HS-27A (cell line): ENCODE measurements at places on chromosomes 13 and 19.

GRCh38 chr19:14149509-14149994 is 13.2 kb upstream of the ASF1B start:
- no peak for DNase-seq

DNA sequence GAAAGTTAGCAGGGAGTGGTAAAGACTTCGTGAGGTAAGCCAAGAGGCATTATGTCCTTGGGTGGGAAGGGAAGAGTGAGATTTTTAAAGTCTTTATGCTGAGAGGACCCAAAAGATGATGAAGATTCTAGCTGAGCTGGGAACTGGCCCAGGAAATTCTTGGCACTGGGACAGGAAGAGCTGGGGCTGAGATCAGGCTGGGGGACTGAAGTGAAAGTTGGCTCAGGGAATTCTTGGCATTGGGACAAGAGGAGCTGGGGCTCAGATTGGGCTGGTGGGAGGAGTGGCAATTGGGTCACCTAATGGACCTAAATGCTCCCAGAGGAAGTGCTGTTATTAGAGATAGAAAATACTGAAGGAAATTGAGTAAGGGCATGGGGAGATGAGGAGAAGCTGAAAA is 8.8 kb downstream of the SCEL start:
- DNase-seq = no peak

GRCh38 chr19:10116085-10116865 is 3.4 kb downstream of the EIF3G start:
- no peak for DNase-seq

DNA sequence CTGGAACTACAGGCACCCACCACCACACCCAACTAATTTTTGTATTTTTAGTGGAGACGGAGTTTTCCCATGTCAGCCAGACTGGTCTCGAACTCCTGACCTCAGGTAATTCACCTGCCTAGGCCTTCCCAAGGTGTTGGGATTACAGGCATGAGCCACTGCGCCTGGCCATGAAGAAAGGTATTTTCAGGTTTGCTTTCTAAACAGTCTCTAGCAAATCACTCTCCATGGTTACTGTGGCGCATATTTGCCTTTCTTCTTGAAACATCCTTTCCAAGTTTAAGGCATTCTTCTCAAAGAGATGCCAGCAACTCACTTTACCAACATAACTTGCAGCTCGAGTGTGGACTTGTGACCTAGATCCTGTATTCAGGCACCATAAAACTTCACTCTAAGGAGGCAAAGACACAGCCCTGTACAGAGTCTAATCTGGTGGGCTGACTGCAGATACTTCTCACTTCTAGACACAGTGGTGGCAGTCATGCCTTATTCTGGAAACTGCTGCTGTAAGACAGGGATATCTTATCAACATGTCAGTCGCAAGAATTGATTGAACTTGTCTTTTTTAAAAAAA is 461.4 kb upstream of the TSHZ3 start:
- DNase-seq = no peak

- DNase-seq = no peak
These were observed 39.9 kb downstream of the ZNF611 start for GRCh38 chr19:52694921-52695320.

DNA sequence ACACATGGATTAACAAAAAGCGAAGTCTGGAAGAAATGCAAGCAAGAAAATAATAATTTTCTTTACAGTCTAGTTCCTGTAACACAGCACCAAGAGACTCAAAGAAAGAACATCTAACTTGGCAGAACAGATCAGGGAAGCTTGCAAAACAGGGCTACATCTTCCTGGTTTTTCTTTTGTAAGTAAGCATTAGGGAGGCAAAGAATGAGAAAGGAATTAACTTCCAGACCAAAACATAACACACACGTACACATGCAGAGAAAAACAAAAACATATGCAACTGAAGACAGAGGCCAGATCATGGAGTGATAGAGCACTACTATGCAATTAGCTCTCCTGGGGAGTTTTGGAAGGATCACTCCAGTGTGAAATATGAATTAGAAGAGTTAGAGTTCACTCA is 120.5 kb downstream of the DIAPH3 start:
- DNase-seq = no peak

DNA sequence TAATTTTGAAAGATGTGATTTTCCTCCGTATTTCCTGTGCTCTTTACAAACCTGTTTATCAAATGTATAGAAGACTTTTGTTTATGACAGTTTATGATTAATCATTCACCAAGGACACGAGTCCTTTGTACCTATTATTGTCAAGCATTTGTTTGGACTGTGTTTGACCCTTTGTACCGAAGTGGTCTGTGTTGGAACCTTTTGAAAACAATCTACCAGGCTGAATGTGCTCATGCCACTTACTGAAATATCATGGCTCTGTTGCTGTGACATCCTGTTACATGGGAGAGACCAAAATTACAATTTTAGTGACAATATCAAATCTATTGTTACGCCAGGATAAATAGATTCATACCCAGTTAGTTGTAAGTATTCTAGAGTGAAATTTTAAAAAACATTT is 193.6 kb downstream of the IRS2 start:
- no peak for DNase-seq

DNA sequence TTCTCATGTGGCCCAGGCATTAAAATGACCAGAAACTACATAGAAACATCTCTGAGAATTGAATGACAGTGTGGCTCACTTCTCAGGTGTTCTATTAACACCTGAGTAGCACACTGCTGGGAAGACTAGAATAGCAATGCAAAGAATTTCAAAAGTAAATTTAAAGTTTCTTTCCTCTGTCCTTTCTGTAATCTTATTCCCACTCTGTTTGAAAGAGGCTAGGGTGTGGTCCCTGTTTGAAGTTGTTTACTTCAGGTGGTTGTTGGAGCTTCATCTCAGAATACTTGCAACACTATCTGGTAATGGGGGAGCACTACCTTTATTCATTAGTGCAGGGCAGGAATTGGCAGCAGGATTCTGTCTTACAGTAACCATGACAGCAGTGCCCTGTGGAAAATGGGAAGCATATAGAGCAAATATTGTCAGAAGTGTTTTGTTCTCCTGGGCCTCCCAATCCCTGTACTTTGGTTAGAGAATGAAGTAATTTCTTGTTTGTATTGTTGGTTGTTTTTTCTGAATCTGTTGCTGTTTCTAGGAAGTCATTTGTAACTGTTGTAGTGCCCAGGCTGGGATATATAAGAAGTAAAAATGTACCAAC is 1210.2 kb upstream of the ATXN8OS start:
- no peak for DNase-seq

DNA sequence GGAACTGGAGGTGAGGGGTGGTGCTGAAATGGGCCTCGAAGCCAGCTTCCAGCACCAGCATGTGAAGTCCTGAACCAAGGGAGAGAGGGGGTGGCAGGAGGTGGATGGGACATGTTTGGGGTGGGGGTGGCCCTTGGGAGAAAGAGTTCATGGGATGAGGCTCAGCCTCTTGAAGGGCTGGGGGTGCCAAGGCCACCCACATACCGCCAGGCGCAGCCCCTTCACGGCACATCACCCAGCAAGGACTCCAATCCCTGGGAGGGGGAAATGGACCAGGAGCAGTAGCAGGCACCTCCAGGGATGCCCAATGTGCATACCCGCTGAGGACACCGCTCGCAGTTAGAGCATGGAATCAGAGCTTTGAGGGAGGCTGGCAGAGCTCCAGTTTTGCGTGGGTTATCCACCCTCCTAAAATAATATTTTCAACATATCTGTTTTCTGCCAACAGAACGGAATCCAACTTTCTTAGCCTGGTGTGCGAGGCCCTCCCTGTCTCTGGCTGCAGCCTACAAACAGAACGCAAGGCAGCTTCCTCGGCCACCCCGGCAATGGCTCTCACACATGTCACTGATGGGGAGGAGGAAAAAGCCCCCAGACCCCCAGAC is 140.5 kb upstream of the VSTM2B start:
- no peak for DNase-seq

DNA sequence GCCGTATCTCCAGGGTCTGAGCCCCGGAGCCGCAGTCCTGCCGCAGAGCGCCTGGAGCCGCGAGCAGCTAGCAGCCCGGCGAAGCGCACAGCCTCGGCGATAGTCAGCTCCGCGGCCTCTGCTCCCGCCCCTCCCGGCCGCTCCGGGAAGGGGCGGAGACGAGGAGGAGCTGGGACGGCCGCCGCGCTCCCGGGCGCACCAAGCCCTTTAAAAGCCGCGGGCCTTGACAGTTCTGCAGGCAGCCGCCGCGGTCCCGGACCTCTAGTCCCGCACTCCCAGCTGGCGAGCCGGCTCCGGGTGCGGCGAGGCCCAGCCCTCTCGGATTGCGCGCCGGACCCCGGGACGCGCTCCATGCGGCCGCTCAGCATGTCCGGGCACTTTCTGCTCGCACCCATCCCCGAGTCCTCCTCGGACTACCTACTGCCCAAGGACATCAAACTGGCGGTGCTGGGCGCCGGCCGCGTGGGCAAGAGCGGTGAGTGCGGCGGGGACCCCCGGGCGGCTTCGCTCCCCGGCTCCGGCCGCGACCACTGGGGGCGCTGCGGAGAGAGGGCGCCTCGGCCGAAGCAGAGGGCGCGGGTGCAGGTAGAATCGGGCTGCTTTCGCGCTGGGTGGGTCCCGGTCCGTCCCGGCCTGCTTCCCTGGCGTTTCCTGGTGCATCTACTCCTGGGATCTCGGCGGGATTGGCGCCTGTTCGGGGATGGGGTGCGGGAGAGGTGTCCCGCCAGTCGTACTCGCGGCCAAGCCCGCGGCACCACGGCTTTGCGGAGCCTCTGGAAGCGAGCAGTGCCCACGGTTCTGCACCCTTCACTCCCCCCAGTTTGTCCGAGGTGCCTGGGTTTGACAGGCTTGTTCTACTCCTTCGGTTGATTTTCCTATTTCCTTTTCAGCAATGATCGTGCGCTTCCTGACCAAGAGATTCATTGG is at the start of gene RASL11A:
Gene RASL11A (plus strand): TSS at position 237 of the 927 bp plus-strand sequence. CDS start 115 bp downstream, at position 352.
- no peak for DNase-seq

DNA sequence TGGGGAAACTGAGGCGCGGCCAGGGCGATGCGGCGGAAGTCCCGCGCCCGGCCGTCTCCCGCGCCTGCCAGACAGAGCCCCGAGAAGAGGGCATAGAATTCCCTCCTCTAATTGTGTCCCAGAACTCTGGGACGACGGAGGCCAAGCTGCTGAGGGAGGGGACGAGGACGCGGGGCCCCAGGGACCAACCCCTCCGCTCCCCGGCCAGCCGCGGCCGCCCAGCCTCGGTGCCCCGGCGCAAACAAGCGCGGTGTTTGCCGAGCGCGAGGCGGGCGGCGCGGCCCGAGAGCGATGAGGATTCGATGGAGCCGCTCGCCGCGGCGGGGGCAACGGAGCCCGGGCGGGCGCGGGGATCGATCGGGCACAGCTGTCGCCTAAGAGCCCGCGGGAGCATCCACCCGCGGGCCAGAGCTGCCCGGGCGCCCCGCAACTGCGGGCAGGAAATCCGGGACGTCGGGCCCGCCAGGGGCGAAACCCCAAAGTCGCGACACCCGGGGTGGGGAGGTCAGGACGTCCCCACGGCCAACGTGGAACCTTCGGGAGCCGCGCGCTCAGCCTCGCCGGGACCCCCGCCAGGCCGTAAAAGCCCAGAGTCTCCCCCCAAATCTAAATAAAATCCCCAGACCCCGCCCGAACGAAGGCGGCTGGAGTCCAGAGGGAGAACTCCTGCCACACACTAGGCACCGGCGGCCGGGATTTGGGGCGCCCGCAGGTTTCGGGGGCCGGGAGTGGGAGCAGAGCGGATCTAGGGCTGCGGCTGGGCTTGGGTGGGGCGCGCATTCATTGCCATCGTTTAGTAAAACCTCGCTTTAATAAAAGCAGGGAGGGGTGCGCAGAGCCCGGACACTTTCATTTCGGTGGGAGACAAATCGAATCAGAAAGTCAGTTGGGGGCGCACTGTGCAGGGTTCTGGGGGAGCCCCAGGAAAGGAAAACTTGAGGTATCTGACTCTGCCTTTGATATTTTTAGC is 3.6 kb upstream of the ONECUT3 start:
- DNase-seq = no peak

DNA sequence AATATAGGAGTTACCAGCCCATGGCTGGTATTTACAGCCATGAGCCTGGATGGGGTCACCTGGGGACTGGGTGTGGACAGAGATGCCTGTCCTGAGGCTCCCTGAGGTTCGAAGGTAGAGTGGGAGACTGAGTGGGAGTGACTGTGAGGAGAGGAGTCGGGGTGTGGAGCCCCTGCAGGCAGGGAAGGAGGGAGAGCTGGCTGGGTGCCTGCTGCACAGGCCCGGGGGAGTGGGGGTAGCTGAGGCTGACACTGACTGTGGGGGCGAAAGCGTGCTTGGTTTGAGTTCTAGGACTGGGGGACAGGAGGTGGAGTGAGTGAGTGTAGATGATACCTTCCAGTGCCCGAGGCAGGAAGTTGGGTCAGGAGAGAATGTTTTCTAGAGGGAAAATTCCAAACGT is 7.1 kb downstream of the RAB11B start:
- DNase-seq = no peak

- DNase-seq = no peak
These were observed 6.6 kb upstream of the ZNF599 start for GRCh38 chr19:34779652-34780051.

DNA sequence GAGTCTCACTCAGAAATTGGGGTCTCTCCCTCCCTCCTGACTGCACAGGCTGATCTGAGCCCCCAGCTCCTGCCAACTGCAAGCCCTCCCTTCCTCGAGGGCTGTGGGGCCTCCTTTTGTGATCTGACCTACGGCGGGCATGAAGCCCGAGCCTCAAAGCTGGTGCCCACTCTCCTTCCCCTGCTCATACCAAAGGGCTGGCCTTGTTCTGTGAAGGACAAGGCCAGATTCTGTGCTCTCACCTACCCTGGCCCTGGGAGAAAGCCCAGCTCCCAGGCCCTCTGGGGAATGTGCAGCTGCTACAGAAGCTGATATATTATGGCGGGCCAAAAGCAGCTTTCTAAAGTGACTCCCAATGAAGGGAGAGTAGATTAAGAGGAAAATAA is 9.0 kb upstream of the ECH1 start:
- no peak for DNase-seq

GRCh38 chr13:48977286-48977625 is 1.5 kb downstream of the FNDC3A start:
- DNase-seq = no peak

DNA sequence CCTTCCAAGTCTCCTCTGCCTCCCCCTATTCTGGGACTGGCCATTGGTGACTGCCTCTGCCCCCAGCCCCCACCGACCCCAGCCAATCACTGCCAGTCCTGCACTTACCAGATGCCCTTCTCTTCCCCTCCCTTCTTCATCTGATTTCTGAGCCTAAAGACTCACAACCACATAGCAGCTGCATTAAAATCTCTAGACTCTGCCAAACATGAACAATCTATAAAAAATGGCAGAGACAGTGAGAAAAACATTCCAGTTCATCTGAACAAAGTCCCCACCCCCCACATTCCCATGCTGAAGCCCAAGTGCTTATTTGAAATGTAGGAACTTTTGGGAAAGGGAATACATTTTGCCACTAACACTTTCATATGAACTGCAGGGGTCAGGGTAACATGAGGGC is 60.8 kb downstream of the KCTD12 start:
- DNase-seq = no peak

DNA sequence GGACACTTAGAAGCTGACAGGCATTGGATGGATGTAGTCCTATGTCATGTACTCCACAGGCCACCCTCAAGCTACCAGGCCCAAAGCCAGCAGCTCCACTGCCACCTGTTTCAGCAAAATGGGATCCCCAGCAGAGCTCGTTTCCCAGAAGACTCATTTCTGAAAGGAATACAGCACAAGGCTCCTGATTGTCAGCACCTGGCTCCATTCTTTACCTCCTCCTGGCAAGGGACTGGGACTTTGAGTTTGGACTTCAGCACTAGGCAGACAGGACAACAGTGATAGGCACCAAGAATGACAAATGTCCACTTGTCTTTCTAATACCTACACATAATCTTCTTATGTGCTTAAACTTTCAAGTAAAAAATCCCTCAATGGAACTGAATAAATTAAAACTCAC is 150.4 kb upstream of the RXFP2 start:
- DNase-seq = no peak
